ENCODE measurements at places on chromosomes 1 and 21. TPM values are rescaled to one million over a fixed set of nuclear protein-coding genes. Genes with fewer than 3 reads are reported as not detected.

Gene TENT5C
- polyA plus RNA-seq, result not detected

Gene DISP3
- not detected for polyA plus RNA-seq

Gene CLDN17
- not detected for polyA plus RNA-seq

Gene STPG1
- polyA plus RNA-seq, result 20.4 TPM

Gene LENEP
- not detected for polyA plus RNA-seq

Gene AADACL4
- polyA plus RNA-seq, result not detected

Gene BRDT
- 0.20 TPM for polyA plus RNA-seq

Gene SRGAP2
- polyA plus RNA-seq, result 338 TPM

Gene VPS72
- 9.7 TPM for polyA plus RNA-seq

Gene LY9
- not detected for polyA plus RNA-seq

Measured in Purkinje cell (primary cell).